ENCODE measurements at places on chromosomes 7 and 10.

DNA sequence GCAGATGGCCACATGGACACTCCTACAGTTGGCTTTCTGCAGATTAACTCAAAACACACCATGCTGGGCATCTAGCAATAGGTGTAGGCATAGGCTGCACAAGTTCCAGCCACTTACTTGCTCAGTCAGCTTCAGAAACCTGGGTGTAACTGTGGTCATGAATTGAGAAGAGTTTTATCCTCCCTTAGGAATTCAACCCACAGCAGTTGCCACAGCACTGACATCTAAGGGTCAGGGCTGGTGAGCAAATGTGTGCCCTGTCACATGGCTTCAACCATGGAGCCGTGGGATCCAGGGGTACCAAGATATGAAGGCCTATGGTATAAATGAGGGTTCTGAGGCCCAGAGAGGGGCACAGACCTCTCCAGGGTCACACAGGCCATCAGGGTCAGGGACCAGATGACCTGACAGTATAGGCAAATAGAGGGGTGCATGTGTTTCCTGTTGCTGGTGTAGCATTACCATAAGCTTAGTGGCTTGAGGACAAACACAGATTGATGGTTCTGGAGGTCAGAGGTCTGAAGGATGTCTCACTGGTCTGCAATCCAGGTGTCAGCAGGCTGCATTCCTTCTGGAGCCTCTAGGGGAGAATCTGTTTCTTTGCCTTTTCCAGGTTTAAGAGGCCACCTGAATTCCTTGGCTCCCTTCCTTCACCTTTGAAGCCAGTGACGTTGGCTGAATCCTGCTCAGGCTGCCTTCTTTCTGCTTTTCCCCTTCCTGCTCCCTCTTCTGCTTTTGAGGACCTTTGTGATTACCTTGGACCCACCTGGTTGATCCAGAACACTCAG, 24.1 kb downstream of the MINDY4 start:
- no peak for DNase-seq

- DNase-seq, result no peak
Measured at GRCh38 chr7:127658970-127659630, 7.1 kb downstream of the SND1 start.

DNA sequence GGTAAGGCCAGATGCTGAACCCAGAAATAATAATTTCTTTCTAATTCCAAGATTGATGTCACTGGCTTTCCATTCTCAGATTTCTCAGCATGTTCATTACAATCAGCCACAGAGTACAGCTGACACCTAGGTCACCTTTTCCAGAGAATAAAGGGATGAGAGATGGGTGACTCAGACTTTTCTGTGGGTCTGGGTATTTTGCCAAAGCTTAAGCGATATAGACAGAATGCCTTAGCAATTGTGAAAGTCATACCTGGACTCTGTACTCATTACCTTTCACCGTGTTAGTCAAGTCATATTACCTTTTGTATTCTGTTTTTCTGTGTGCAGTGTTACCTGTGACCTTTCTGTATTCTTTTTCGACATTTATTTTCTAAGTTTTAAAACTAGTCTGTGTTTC, 10.6 kb upstream of the PRTFDC1 start:
- DNase-seq, result no peak

- DNase-seq, result no peak
Measured at GRCh38 chr7:521221-522070, 1.8 kb upstream of the PDGFA start.

GRCh38 chr7:139094030-139094429, 15.5 kb downstream of the ZC3HAV1 start:
- DNase-seq, result no peak
